ENCODE measurements at places on chromosomes 16 and 17.

DNA sequence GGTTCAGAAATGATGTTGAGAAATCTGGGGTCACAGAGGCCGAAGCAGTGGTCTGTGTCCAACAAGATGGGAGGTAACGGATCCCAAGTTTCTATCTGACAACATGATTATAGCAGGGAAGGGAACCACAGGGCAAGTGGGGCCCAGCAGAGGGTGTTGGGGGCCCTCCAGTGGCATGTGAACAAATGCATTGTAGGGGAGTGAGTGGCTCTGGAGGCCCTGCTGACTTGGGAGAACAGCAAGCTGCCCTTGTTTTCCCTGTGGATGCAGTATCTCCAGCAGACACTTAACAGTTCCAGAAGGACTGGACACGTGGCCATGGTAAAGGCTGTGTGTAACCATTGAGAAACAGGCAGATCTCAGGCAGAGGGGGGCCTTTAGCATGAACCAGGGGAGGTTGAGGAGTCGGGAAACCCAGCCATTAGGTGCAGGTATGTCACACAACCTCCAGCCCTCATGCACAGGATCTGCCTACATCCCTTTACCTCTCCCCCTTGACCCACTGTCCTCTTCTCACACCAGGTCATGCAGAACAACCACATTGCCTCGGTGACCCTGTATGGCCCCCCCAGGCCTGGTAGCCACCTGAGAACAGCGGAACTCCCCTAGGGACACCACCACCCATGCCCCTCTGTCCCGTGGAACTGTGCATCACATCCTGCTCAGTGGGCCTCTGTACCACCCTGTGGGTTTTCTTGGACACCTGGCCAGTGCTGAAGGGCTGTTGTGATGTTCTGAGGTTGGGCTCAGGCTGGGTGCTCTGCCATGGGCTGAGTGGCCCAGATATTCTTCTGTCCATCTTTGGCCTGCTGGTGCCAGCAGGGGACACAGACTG, 4.1 kb downstream of the B3GNT9 start:
- H3K27ac ChIP-seq = no peak overlapping the region
- peaks cover 2% of the 10 kb centered on the region for H3K4me1 ChIP-seq
- H3K36me3 ChIP-seq = peaks cover 15% of the 10 kb centered on the region
- DNase-seq = no peak
- no peak overlapping the region for H3K4me3 ChIP-seq

DNA sequence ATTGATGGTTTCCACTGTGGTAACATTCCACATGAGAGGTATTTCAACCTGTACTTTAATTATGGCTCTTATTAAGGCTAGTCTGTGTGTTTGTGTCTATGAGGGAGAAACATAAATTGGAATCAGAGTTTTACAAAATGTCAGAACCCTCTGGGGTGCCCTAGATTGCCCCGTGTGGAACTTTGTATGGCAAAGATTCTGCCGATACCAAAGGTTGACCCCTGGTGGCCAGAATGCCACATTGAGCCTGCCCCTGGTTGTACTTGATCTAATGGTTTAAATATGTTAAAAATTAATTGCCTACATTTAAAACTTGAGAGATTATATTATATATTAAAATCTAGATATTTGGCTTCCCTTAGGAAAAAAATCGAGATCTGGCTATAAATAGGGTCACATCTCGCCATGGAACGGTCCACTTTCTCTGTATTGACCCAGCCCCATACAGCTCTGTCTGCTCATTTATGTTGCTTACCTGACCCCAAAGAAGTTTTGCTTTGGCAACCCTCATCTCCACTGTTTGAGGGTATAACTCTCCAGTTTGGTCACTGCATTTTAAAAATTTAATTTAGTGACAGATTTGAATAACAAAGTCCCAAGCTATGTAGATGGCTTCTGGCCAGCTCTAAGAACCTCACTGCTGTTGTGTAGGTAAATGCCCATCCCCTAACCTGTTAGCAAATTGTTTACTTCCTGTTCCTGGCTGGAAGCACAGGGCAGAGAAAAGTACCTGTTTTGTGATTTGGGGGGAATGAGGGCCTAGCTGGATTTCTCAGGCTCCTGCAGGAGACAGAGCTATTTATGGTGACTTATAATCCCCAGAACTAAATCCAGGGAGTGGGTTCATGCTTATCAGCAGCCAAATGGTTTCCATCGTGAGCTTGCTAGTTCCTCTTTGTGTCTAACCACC, 95.0 kb downstream of the PLCG2 start:
- H3K4me3 ChIP-seq = no peak overlapping the region
- peak; percentile 44 for DNase-seq
- no peaks in the 10 kb centered on the region for H3K4me1 ChIP-seq
- H3K36me3 ChIP-seq = no peaks in the 10 kb centered on the region
- H3K27me3 ChIP-seq = peaks cover 4% of the 10 kb centered on the region
- H3K27ac ChIP-seq = no peak overlapping the region

DNA sequence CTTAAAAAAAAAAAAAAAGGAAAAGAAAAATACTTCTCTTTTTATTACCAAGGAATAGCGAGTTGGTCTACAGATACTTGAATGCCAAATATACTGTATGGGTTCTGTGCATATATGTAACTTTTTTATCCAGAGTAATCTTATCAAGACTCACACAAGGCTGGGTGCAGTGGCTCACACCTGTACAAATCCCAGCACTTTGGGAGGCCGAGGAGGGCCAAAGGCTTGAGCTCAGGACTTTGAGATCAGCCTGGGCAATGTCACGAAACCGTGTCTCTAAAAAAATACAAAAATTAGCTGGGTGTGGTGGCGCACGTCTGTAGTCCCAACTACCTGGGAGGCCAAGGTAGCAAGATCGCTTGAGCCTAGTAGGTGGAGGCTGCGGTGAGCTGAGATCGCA, 137.4 kb upstream of the TMEM97 start:
- no peaks in the 10 kb centered on the region for H3K27me3 ChIP-seq
- peaks cover 28% of the 10 kb centered on the region for H3K36me3 ChIP-seq
- peaks cover 3% of the 10 kb centered on the region for H3K4me1 ChIP-seq
- no peak for DNase-seq

DNA sequence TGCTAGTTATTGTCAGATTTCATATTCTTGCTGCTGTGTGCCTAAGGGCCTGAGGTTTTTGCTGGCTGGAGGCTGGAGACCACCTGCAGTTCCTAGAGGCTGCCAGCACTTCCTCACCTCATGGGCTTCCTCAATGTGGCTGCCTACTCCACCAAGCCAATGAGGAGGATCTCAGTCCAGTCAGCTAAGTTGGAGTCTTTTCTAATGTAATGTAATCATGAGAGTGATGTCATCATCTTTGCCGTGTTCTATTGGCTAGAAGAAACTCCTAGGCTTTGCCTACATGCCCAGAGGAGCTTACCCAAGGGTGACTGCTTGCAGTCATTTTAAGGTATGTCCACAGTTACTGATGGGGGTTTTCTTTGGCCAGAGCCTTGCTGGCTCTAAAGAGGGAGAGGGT, 53.0 kb downstream of the SOCS3 start:
- H3K4me3 ChIP-seq = no peak overlapping the region
- no peaks in the 10 kb centered on the region for H3K36me3 ChIP-seq
- H3K4me1 ChIP-seq = no peaks in the 10 kb centered on the region
- no peak overlapping the region for H3K27ac ChIP-seq
- peaks cover 8% of the 10 kb centered on the region for H3K27me3 ChIP-seq
- DNase-seq = no peak

DNA sequence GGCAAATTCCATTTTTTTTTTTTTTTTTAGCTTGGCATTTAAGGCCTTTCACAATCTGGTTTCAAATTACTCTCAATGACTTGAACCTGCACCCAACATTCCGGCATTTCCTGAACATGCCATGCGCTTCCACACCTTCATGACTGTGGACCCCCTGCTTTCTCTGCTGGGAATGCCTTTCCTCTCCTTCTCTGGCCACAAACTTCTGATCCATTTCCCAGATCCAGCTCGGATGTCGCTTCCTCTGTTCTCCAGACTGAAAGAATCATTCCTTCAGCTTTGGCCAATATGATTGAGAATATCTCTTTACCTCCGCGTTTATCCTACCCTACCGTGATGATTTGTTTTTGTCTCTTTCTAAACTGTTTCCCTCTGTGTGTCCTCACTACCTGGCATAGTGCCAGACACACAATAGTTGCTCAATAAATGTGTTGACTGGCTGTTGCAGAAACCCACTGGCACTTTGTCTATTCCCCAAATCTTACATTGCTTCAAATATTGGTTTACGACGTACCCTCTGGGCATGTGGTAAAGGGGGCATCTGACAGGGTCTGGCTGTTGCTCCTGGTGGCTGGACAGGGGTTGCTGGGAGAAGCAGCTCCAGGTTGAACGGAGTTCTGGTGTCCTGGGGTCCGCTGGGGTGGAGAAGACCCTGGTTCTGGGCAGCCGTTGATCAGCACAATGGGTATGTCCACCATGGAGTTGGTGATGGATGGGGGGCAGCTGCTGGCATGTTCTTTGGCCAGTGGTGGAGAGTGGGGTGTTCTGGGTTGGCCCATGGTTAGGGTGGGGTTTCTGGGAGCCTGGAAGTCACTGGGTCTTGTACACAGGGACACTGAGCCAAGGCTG, 14.7 kb downstream of the TNS4 start:
- no peak overlapping the region for H3K4me3 ChIP-seq
- peak overlapping the region; percentile 19 for H3K27ac ChIP-seq
- H3K36me3 ChIP-seq = no peaks in the 10 kb centered on the region
- peaks cover 3% of the 10 kb centered on the region for H3K4me1 ChIP-seq
- peaks cover 31% of the 10 kb centered on the region for H3K27me3 ChIP-seq

DNA sequence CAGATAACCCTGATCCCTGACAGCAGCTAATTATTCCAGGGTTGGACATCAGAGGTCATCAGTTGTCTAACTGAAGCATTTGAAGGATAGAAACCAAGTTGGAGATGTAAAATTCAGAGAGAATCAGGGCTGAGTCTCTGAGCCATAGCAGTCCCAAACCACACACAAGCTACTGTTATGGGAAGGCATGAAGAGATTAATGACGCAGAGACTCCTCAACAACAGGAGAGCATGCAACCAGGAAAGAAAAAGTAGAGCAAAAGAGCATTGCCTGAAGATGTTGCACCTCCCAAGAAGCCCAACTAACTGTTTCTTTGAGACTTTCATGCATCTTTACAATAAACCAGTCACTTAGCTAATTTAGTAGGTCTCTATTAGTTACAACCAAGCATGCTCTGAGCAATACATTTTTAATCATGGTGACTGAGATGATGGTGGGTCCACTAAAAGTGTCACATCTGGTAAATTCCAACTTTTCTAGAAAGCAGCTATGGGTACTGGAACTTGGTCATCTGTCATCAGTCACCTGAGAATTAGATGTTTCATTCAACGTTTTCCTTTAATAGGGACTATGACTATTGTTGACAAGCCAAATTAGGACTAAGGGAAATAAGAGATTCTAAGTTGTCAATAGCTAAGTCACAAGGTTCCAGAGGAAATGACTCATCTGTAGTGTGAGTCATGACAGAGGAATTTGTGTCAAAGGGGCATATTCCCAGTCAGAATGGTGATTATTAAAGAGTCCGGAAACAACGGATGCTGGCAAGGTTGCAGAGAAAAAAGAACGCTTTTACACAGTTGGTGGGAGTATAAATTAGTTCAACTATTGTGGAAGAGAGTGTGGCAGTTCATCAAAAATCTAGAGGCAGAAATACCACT, 239.8 kb downstream of the CHD9NB start:
- H3K4me3 ChIP-seq = no peak overlapping the region
- H3K27ac ChIP-seq = no peak overlapping the region
- peaks cover 5% of the 10 kb centered on the region for H3K4me1 ChIP-seq
- no peak for DNase-seq

DNA sequence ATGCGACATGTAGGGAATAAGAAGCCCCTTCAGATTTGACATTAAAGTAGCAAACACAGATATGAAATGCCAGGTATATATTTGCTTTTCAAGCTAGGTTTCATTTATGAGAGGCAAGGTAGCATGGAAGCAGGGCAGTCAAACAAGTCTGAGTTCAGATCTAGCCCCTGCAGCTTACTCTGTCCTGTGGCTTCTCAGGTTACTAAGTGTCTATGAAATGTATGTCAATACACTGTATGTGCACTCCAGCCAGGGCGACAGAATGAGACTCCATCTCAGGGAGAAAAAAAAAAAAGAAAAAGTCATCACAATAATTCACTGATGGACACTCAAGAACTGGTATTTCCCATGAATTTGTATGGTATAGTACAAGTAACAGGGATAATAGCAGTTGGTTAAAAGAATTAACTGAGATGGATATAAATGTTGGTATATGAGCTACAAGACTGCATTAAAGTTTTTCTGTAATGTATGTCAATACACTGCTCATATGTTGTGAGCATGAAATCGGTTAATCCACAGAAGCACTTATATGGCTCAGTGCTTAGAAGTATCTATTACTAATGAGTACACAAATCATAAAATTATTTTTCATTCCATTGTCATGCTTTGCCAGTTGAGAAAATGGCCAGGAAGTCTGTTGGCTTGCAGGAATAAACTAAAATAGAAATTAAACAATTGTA, 2.9 kb upstream of the WSB1 start:
- peaks cover 19% of the 10 kb centered on the region for H3K4me1 ChIP-seq
- peaks cover under 1% of the 10 kb centered on the region for H3K36me3 ChIP-seq
- no peak for DNase-seq
- peak overlapping the region; percentile 16 for H3K4me3 ChIP-seq
- H3K27me3 ChIP-seq = no peaks in the 10 kb centered on the region

DNA sequence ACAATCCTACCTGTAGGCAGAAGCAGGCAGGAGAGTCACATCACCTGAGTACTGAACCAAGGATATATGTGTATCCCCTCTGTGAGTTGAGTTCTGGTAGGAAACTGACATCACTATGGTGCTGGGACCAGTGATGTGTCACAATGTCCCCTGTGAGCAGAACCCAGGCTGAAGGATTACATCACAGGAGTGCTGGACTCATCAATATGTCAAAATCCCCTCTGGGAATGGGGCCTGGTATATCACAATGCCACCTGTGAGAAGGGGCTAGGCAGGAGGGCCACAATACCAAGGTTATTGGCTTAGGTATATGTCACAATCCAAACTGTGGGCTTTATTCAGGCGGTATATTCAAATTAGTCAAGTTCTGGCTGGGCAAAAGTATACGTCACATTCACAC, 2098.3 kb downstream of the TP53TG3F start:
- H3K27me3 ChIP-seq = no peaks in the 10 kb centered on the region
- H3K4me3 ChIP-seq = no peak overlapping the region
- no peaks in the 10 kb centered on the region for H3K4me1 ChIP-seq
- no peak for DNase-seq
- peaks cover 2% of the 10 kb centered on the region for H3K36me3 ChIP-seq

- H3K36me3 ChIP-seq = peaks cover 5% of the 10 kb centered on the region
- H3K4me3 ChIP-seq = no peak overlapping the region
- H3K27ac ChIP-seq = no peak overlapping the region
- no peak for DNase-seq
Observed at GRCh38 chr16:77402672-77403071, 32.2 kb downstream of the ADAMTS18 start.

DNA sequence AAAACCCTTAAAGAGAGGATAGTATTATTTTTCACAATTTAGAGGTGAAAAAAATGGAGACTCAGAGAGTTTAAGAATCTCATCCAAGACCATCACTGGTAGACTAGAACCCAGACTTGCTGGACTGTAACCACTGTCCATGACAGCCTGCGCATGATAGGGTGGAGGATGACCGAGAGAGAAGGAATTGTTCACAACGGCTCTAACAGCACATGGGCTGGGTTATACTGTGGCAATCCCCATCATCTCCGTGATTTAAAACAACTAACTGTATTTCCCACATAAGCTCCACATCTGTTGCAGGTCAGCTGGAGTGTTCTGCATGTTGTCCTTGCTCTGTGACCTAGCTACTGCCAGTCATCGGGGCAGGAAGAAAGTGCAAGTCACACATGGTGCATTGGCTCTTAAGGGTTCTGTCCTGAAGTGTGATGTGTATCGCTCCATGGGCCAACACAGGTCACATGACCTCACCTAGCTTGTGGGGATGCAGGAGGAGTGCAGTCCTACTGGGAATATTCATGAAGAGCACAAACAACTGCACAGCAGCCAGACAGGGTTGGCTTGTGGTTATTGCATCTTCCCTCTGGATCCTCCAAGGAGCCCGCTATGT, 131.2 kb upstream of the MPHOSPH6 start:
- no peak overlapping the region for H3K4me3 ChIP-seq
- no peaks in the 10 kb centered on the region for H3K4me1 ChIP-seq
- peaks cover 2% of the 10 kb centered on the region for H3K27me3 ChIP-seq
- no peak for DNase-seq
